ENCODE measurements at places on chromosomes 12 and 14.

DNA sequence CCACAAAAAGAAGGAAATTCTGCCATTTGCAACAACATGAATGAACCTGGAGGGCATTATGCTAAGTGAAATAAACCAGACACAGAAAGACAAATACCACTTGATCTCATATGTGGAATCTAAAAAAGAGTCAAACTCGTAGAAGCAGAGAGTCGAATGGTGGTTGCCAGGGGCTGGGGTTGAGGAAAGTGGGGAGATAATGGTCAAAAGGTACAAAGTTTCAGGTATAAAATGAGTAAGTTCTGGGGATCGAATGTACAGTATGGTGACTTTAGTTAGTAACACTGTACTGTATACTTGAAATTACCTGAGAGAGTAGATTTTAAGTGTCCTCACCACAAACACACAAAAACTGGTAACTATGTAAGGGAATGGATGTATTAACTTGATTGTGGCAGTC, 129.4 kb downstream of the PPM1H start:
- no peak for DNase-seq

- no peak for DNase-seq
These were observed 52.3 kb downstream of the MBIP start for GRCh38 chr14:36268121-36268520.

DNA sequence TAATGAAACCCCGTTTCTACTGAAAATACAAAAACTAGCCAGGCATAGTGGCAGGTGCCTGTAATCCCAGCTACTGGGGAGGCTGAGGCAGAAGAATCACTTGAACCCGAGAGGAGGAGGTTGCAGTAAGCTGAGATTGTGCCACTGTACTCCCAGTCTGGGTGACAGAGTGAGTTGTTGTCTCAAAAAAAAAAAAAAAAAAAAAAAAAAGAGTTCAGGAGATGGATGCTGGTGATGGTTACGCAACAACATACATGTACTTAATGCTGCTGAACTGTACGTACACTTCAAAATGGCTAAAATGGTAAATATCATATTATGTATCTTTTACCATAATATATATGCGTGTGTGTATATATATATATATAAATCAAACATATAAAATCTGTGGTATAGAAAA, 29.0 kb downstream of the ACTN1 start:
- DNase-seq: no peak

GRCh38 chr14:59308673-59309072, 120.2 kb downstream of the DAAM1 start:
- DNase-seq: peak; percentile 54

GRCh38 chr12:27808841-27809240, 28.8 kb upstream of the MANSC4 start:
- DNase-seq: no peak

GRCh38 chr14:48943913-48944312, 642.3 kb downstream of the RPS29 start:
- DNase-seq: peak; percentile 26

- DNase-seq: peak; percentile 51
These were observed at the start of gene P3H3 for GRCh38 chr12:6827982-6828780. P3H3 (plus strand) TSS chr12:6828407; CDS start chr12:6828441, 34 bp downstream.

DNA sequence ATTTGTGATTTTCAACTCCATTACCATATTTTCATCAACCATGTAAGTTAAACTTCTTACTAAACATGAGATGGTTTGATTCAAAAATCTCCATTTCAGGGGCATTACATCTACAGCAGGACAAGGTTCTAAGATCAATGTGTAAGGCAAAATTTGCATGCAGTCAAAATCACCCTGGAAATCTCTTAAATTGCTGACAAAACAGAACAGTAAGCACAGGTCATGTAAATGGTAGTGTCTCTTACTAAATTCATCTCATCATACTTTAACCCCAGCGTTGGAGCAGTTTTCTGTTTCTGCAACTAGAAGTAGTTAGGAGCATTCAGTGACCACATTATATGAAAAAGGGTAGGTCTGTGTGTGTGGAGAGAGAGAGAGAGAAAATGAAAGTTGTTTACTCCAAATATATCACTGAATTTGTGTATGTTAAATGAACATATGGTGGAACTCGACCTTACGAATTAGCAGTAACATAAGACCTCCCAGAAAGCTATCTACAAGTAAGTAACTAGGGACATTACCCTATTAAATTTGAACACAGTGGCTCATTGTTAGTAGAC, 227.5 kb downstream of the SSPN start:
- DNase-seq: no peak

- no peak for DNase-seq
These were observed 2.7 kb downstream of the ANHX start for GRCh38 chr12:133233006-133233405.

- no peak for DNase-seq
These were observed 441.1 kb downstream of the BCAT1 start for GRCh38 chr12:24507827-24508226.
